ENCODE measurements at places on chromosomes 16 and 17.

- no peak for DNase-seq
Measured at GRCh38 chr16:84396537-84397008, 28.2 kb downstream of the ATP2C2 start.

- no peak for DNase-seq
Measured at GRCh38 chr17:54426296-54426886, 474.3 kb upstream of the TOM1L1 start.

DNA sequence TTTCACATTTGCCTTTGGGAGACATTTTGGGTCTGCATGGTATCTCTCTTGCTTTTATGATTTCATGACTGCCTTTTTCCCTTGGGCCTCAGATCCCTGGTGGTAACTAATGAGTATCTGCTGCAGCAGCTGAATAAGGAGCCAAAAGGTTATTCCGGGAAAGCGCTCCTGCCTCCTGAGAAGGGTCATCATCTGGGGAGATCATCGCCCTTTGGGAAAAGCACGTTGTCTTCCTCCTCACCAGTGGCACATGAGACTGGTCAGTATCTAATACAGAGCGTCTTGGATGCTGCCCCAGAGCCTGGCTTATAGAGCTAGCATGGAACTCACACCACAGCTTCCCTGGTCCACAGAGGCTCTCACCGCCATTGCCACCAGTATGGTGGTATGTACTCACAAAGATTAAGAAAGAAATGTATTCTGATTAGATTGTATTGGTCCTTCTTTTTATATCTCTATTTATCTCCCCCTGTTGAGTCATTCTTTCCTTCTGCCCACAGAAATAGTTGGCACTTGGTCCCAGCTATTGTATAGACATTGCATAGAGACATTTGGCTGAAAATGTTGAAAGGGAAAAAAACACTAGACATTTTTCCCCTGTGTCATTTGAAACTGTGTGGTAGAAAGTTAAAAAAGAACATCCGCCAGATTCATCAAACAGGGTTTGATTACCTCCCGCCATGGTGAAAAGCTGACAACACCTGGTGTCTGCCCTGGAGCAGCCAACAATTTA, 8.4 kb downstream of the TPPP3 start:
- DNase-seq = no peak

DNA sequence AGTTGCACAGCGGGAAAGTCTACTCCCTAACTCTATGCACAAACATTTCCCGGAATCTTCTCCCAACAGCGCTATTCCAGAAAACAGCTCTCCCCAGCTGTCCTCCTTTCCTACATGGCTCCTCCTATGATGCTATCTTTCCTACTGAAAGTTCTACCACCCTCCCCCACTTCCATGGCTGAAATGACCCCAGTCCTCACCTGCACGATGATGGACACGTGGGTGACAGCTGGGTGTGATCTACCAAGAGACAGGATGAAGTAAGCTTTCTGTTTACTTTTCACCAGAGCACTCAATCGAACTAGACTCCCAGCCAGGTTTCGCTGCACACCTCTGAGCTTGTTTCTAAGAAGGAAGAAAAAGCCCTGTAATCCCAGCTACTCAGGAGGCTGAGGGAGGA, 10.7 kb downstream of the CTC1 start:
- DNase-seq = no peak

All from amygdala (tissue), 56 donors.